ENCODE measurements at places on chromosomes 12 and 14.

- DNase-seq = no peak
These were observed 90.8 kb downstream of the NTF3 start for GRCh38 chr12:5522432-5523335.

- no peak for DNase-seq
These were observed 5.6 kb downstream of the SIX1 start for GRCh38 chr14:60643463-60644314.

GRCh38 chr12:103698752-103699560 lies 111.9 kb downstream of the STAB2 start:
- DNase-seq = no peak

GRCh38 chr12:131872154-131873051 lies 22.0 kb upstream of the ULK1 start:
- DNase-seq = peak; percentile 76

DNA sequence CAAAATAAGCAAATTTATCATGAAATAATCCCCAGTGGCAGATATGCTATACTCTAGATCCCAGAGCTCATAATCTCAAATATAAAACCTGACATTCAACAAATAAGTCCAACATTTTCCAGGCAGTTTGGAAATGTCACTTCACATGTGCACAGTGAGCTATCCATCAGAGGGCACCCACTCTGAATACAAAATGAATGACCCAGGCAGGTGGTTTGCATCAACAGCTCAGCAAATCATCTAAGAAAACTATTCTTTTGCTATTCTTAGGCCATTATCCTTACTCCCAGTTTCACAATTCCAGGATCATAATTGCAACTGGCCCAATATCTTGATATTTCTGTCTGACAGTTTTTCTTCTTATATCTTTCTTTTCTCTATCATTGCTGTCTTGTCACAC lies 38.5 kb downstream of the TRIM9 start:
- DNase-seq = no peak

GRCh38 chr12:1692226-1692625 lies 1.4 kb downstream of the ADIPOR2 start:
- no peak for DNase-seq

DNA sequence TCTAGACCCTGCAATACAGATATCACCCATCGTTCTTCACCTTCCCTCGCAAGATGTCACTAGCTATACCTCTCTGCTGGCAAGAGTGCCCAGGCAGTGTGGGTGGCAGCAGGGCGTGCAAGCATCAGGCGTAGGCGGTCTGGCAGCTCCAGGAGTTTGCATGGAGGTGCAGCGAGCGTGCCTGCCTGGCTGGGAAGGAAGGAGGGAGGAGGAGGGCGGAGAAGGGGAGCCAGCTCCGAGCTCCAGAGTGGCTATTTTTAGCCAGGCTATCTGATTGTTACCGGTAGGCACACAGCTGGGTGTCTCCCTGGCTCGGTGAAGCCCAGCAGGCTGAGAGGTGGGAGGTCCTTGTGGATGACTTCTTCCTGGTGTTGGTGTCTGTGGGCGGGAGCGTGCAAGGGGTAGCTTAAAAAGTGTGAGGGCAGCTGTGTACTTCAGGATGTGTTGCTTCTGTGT lies 6.2 kb downstream of the FOXJ2 start:
- DNase-seq = peak; percentile 27

GRCh38 chr12:56299308-56299852 lies 750 bp downstream of the CS start:
- no peak for DNase-seq

GRCh38 chr12:88571543-88571942 lies 8.7 kb downstream of the KITLG start:
- no peak for DNase-seq

- DNase-seq = no peak
These were observed 197.8 kb downstream of the PPM1H start for GRCh38 chr12:62737188-62737587.

GRCh38 chr12:18421867-18422266 lies 160.5 kb downstream of the PIK3C2G start:
- no peak for DNase-seq

DNA sequence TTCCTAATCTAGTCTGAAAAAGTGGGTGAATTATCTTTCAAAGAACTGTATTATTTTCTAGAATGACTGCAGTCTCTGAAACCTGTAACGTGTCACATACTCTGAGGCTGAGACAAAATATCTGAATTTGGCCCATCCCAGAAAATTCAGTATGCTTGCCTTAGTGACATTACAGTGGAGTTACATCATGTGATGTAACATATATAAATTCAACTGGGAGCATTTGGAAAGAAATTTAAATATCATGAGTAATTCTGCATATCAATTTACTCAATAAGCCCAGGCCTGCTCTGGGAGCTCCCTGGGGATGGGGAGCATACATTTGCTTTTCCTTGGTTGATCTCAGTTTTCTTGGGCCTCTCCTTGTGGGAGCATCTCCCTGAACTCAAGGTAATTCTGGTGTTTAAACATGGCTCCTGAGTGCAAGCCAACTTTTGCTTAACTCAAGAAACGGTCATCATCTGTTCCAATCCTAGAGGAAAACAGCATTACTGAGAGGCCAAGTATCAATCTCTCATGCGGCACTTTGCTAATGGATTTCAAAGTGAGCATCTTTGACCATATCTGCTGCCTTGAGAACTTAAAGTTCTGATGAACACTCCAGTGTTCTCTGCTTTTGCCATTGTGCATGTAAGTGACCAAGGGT lies 54.4 kb downstream of the AKAP6 start:
- no peak for DNase-seq

GRCh38 chr14:57085801-57086200 lies 182.9 kb downstream of the EXOC5 start:
- DNase-seq = no peak

GRCh38 chr14:29926701-29927375 lies 809 bp downstream of the PRKD1 start:
- DNase-seq = peak; percentile 61

DNA sequence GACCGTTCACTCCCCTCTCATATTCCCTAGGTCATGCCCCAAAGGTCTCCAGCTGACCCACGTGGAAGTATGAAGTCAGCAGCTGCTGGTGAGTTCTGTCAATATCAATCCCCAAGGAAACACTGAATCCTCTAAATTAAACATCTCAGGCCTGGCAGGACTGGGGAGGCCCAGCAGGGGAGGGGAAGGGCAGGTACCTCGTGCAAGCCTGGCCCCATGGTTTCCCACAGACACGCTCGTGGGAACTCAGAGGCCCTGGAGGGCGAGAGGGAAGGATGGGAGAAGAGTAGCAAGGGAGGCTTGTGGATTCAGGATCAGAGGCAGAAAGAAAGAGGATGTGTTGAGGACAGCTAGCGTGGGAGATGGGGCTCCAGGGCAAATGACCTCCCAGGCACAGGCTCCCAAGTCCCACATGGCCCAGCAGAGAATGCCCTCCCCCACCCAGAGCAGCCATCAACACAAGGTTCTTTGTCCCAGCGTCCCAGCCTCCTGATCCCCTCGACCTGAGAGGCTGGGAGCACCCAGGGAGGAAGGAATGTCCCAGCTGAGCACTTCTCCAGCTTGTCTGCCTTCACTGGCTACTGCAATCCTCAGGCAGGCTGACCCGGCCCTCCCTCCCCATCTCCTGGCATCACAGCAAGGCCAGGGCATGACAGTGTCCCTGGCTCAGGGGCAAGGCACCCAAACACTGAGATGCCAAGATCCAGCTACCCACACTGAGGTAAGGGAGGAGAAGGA lies 20.1 kb upstream of the RPLP0 start:
- no peak for DNase-seq

- no peak for DNase-seq
These were observed 979.0 kb downstream of the TMEM121 start for GRCh38 chr14:106505366-106505765.

GRCh38 chr12:132972374-132972773 lies 13.8 kb upstream of the ZNF26 start:
- DNase-seq = no peak

GRCh38 chr12:4984971-4985370 lies 58.7 kb upstream of the KCNA5 start:
- DNase-seq = no peak

DNA sequence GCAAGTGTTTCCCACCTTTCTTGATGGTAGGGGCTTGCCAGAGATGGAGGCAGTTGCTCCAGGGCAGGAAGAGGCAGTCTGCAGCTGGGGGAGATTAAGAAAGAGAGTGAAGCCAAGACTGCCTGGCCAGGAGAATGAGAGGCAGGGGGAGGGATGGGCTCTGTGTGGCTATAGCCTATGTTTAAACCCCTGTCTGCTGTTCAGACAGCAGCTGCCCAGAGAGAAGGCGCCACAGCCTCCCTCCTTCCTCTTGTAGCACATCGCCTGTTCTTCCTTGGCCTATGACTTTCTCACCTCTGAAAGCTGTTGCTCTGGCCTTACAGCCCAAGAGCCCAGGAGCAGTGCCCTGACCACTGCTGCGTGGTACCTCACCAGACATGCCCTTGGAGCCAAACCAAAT lies 61.7 kb downstream of the EMP1 start:
- no peak for DNase-seq
